ENCODE measurements at places on chromosomes 7 and 10. TPM values are rescaled to one million over a fixed set of nuclear protein-coding genes. Genes with fewer than 3 reads are reported as not detected.

- no peak overlapping the region for H3K27ac ChIP-seq
- H3K4me3 ChIP-seq: no peak overlapping the region
- no peaks in the 10 kb centered on the region for H3K36me3 ChIP-seq
- H3K27me3 ChIP-seq: no peaks in the 10 kb centered on the region
- H3K4me1 ChIP-seq: peaks cover 9% of the 10 kb centered on the region
- no peak for DNase-seq
Measured at GRCh38 chr10:13751191-13751764, 164.5 kb downstream of the PRPF18 start.

The GIMAP5 gene
- total RNA-seq: not detected

- H3K27me3 ChIP-seq: no peaks in the 10 kb centered on the region
- H3K27ac ChIP-seq: no peak overlapping the region
- no peak for DNase-seq
- H3K36me3 ChIP-seq: no peaks in the 10 kb centered on the region
- H3K4me3 ChIP-seq: no peak overlapping the region
Measured at GRCh38 chr7:133815611-133816210, 311.4 kb upstream of the LRGUK start.

The CPED1 gene
- total RNA-seq: 2.4 TPM

The GPRIN2 gene
- 53.6 TPM for total RNA-seq

The ASZ1 gene
- total RNA-seq: not detected

The CPXM2 gene
- total RNA-seq: not detected

DNA sequence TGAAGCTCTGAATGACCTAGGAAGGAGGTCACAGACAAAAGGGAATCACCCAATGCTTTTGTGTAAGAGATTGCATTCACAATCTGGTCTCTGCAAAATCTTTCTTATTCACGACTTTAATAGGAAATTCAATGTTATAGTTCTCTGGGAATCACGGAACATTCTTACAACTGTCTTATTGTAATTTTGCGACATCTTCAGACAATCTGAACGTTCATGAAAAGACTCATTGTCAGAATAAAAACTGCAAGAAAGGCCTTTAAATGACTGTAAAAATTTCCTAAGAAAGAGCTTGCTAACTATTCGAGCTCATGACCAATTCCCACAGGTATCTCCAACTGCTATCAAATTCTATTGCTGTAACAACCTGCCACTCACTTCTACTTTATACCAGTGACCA is 130.7 kb downstream of the DGKI start:
- DNase-seq: no peak
- H3K27ac ChIP-seq: no peak overlapping the region
- no peak overlapping the region for H3K4me3 ChIP-seq
- no peaks in the 10 kb centered on the region for H3K36me3 ChIP-seq
- peaks cover 61% of the 10 kb centered on the region for H3K27me3 ChIP-seq

DNA sequence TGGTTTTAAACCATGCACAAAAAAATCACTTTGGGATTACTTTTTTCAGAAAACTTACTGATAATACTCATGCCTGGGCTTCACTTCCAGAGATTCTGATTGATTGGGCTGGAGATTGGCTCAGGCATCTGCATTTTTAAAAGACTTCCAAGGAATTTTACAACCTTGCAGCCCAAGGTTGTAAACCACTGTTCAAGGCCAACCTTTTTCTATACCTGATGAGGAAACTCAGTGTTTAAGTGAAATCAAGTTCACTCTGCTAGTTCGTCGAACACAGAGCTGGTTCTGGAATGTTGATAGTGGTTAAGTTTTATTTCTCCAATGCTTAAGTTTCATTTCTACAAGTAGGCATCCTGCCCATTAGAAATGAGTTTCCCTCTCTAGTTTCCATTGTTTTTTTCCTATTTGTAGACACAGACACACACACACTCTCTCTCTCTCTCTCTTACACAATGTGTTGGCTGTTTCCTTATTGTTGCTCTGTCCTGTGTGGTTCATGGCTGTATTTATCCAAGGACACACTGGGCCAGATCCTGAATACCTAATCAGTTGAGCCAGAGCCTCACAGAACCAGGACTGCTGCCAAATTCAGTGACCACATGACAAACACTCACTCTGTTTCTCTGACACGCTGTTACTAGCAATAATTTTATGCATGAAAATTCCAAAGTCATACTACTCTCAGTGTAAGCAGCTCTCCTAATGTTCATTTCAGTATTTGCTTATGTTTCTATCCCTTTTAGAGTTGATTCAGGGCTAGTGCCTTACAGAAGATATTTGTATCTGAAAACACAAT is 3.7 kb upstream of the IFIT1B start:
- H3K27me3 ChIP-seq: no peaks in the 10 kb centered on the region
- DNase-seq: peak; percentile 75
- peak overlapping the region; percentile 61 for H3K27ac ChIP-seq
- H3K36me3 ChIP-seq: no peaks in the 10 kb centered on the region

DNA sequence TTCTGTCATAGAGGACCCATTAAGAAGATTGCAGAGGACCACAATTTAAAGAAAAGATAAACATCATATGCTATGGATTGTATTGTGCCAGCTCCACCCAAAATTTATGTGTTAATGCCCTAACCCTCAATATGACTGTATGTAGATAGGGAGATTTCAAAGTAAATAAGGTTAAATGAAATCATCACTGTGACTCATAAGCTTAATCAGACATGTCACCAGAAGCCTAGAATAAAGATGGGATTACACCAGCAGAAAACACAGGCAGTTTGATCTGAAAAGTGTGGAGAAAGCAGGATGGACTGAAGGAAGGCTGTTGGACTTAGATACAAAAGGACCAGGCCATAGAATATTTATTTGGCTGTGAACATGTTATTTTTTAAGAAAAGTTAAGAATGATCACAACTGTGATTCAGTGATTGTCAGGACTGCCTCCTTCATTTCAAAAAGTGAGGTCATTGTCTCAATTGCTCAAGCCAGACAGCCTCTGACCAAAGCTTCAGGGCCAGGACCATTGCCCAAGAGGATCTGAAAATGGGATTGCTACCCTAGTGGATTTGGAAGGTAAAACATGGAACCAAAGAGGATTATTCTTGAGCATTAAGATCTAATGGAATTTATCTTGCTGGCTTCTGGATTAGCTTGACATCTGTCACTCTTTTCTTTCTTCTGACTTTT is 270.8 kb upstream of the POM121L12 start:
- H3K36me3 ChIP-seq: no peaks in the 10 kb centered on the region
- no peak overlapping the region for H3K27ac ChIP-seq
- H3K4me1 ChIP-seq: no peaks in the 10 kb centered on the region
- no peaks in the 10 kb centered on the region for H3K27me3 ChIP-seq

DNA sequence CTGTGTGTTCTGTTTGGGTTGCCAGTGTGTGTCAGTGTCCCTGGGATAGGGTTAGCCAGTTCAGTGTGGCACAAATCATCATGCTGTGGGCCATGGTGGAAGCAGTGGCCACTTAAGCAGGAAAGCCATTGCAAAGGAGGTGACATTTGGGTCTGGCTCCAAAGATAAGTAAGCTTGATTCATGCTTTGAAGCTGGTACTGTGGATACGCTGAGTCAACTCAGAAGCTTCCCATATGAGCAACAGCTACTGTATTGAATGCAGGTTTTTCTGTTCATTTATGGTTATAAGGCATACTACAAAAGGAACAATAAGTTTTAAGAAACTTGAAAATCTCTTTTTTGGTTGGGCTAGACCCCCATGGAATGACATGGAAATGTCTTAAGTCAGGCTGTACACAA is 143.1 kb downstream of the BMPER start:
- H3K4me1 ChIP-seq: no peaks in the 10 kb centered on the region
- no peaks in the 10 kb centered on the region for H3K36me3 ChIP-seq
- no peak overlapping the region for H3K4me3 ChIP-seq
- DNase-seq: no peak
- no peak overlapping the region for H3K27ac ChIP-seq
- H3K27me3 ChIP-seq: no peaks in the 10 kb centered on the region

The SLC26A3 gene
- not detected for total RNA-seq

DNA sequence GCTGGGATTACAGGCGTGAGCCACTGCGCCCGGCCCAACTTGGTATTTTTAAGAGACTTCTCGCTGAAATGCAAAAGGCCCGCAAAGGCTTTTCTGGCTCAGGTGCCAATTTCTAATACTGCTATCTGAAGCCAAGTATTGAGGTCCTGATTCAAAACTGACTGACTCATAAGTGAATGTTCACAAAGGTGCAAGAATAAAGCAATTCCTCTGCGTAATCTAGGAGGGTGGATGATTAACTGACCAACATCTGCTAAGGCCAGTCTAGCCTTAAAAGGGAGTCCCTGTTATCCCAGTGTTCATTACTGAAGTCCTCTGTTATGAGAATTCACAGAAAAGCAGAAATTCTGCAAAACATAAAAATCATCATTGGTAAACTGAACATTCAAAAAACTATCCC is 111.4 kb downstream of the SRPK2 start:
- H3K36me3 ChIP-seq: no peaks in the 10 kb centered on the region
- no peak overlapping the region for H3K4me3 ChIP-seq
- H3K27ac ChIP-seq: no peak overlapping the region
- no peaks in the 10 kb centered on the region for H3K27me3 ChIP-seq
- DNase-seq: no peak

DNA sequence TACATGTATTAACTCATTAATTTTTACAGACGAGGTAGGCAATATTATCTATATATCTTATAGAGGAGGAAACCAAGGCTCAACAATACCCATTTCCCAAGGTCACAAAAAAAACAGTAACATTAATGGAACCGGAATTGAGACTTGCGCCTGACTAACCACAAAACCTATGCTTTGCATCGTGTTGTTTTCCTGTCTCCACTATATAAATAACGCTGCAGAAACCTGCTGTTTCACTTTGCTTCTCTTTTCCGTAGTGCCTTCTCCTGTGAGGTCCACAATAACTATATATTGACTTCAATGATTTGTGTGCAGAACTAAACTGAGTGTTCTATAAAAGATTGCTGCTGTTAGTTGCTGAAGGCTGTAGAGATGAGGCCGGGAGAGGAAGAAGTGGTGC is 97.7 kb upstream of the RPA3 start:
- H3K27me3 ChIP-seq: no peaks in the 10 kb centered on the region
- peaks cover 3% of the 10 kb centered on the region for H3K36me3 ChIP-seq
- no peak for DNase-seq
- H3K4me1 ChIP-seq: no peaks in the 10 kb centered on the region
- H3K27ac ChIP-seq: no peak overlapping the region

The CACNB2 gene
- not detected for total RNA-seq

- no peaks in the 10 kb centered on the region for H3K27me3 ChIP-seq
- no peak for DNase-seq
- no peaks in the 10 kb centered on the region for H3K4me1 ChIP-seq
- no peak overlapping the region for H3K27ac ChIP-seq
Measured at GRCh38 chr10:23322082-23322481, 22.5 kb downstream of the C10orf67 start.

GRCh38 chr10:13795653-13796555 is 209.1 kb downstream of the PRPF18 start:
- no peak overlapping the region for H3K27ac ChIP-seq
- H3K36me3 ChIP-seq: no peaks in the 10 kb centered on the region
- 0 out of 2 replicates have a peak, but pooled peaks cover 5% of the 10 kb centered on the region for H3K4me1 ChIP-seq
- no peaks in the 10 kb centered on the region for H3K27me3 ChIP-seq
- DNase-seq: no peak

GRCh38 chr7:90968871-90969270 is 295.4 kb upstream of the FZD1 start:
- no peak for DNase-seq
- no peaks in the 10 kb centered on the region for H3K4me1 ChIP-seq
- no peak overlapping the region for H3K27ac ChIP-seq
- H3K4me3 ChIP-seq: no peak overlapping the region

GRCh38 chr10:95536017-95536416 is 25.2 kb downstream of the SORBS1 start:
- no peak overlapping the region for H3K27ac ChIP-seq
- peaks cover 15% of the 10 kb centered on the region for H3K4me1 ChIP-seq
- no peak overlapping the region for H3K4me3 ChIP-seq
- no peaks in the 10 kb centered on the region for H3K27me3 ChIP-seq

- peaks cover 82% of the 10 kb centered on the region for H3K27me3 ChIP-seq
- no peak for DNase-seq
- no peaks in the 10 kb centered on the region for H3K36me3 ChIP-seq
- no peak overlapping the region for H3K4me3 ChIP-seq
- no peaks in the 10 kb centered on the region for H3K4me1 ChIP-seq
Measured at GRCh38 chr7:157963526-157963925, 624.1 kb downstream of the PTPRN2 start.

GRCh38 chr10:78760463-78761310 is 308.1 kb upstream of the ZMIZ1 start:
- no peak for DNase-seq
- peaks cover 45% of the 10 kb centered on the region for H3K4me1 ChIP-seq
- no peak overlapping the region for H3K27ac ChIP-seq
- H3K4me3 ChIP-seq: no peak overlapping the region
- H3K36me3 ChIP-seq: no peaks in the 10 kb centered on the region
- H3K27me3 ChIP-seq: no peaks in the 10 kb centered on the region

The CFAP70 gene
- total RNA-seq: 3.1 TPM

DNA sequence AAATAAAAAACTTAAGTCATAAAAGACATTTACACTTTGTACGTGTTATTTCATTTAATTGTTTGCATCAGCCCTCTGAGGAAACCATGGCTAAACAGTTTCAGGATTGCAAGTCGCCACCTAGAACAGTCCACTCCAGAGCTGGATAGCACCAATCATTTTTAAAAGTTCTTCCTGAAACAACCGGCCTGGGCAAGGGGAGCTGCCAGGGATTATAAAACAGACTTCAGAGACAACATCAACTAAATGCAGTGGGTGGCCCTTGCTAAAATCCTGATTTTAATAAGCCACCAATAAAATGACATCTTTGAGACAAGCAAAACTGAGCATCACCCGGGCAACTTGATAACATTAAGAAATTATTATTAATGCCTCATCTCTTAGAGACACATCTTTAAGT is 13.5 kb downstream of the DLG5 start:
- no peak overlapping the region for H3K4me3 ChIP-seq
- no peaks in the 10 kb centered on the region for H3K27me3 ChIP-seq
- H3K36me3 ChIP-seq: no peaks in the 10 kb centered on the region
- peaks cover 27% of the 10 kb centered on the region for H3K4me1 ChIP-seq
- no peak for DNase-seq

GRCh38 chr7:143360788-143361551 is 1.5 kb downstream of the FAM131B start:
- peaks cover 62% of the 10 kb centered on the region for H3K27me3 ChIP-seq
- H3K4me3 ChIP-seq: peak overlapping the region; percentile 76
- H3K27ac ChIP-seq: no peak overlapping the region
- H3K4me1 ChIP-seq: peaks cover 9% of the 10 kb centered on the region

The ANK3 gene
- 31.4 TPM for total RNA-seq

DNA sequence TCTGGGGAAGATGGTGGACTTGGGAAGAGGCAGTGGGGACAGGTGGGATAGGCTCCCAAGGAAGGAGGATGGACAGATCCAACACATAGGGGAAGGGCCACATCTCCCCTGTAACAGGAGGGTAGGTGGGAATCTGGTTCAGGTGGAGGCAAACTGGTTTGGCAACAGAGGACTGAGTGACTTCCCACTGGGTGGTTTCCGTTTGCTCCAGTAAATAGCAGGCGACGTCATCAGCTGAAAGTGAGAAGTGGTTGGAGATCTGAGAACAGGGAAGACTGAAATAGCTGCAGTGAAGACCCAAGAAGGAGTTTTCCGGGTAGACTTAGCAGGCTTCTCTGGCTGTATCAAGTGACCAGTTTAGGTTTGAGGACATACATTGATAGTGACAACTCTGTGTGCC is 504.4 kb downstream of the GALNT17 start:
- H3K4me3 ChIP-seq: no peak overlapping the region
- no peaks in the 10 kb centered on the region for H3K36me3 ChIP-seq
- no peaks in the 10 kb centered on the region for H3K4me1 ChIP-seq

The EMX2 gene
- not detected for total RNA-seq

GRCh38 chr7:67407392-67408071 is 410.9 kb downstream of the TYW1 start:
- DNase-seq: no peak
- peaks cover 40% of the 10 kb centered on the region for H3K27me3 ChIP-seq
- no peaks in the 10 kb centered on the region for H3K4me1 ChIP-seq
- H3K4me3 ChIP-seq: no peak overlapping the region
- no peaks in the 10 kb centered on the region for H3K36me3 ChIP-seq
- no peak overlapping the region for H3K27ac ChIP-seq

The PIK3AP1 gene
- 1.7 TPM for total RNA-seq
